ENCODE measurements at places on chromosomes 11 and 22.

DNA sequence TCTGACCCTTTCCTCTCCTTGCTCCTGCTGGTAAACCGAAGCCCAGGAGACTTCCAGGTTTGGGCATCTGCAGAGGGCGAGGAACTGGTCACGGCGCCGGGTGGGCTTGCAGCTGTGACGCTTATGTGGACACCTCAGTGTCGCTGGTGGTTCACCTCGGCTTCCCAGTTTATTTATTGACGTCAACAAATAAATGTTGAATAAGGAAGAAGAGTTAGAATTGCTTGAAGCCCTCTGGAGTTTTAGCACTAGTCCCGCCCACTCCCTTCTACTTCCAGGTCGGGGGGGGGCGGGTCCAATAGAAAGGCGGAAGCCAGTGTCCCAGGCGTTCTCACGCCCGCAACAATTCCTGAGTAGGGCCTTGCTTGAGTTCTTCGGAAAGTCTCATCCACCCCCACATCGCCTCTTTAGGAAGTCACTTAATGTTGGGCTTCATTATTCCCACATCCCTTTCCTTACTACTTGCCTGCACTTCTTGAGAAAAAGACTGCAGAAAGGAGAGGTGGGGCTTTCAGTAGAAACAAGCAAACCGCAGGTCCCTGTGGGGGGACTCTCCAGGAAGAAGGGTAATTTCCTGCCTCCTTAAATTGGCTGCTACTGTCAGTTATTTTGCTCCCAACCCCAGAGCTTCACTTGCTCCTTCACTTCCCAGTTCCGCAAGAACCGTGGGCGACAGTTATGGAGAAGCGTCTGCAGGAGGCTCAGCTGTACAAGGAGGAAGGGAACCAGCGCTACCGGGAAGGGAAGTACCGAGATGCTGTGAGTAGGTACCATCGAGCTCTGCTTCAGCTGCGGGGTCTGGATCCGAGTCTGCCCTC is at the start of gene TTC9C:
TSS of gene TTC9C (plus strand) at position 316 of the 818 bp plus-strand sequence. CDS start at position 679, 363 bp downstream.
- peak; percentile 86 for DNase-seq

- no peak for DNase-seq
Measured at GRCh38 chr11:68387840-68388239, 72.7 kb upstream of the PPP6R3 start.

DNA sequence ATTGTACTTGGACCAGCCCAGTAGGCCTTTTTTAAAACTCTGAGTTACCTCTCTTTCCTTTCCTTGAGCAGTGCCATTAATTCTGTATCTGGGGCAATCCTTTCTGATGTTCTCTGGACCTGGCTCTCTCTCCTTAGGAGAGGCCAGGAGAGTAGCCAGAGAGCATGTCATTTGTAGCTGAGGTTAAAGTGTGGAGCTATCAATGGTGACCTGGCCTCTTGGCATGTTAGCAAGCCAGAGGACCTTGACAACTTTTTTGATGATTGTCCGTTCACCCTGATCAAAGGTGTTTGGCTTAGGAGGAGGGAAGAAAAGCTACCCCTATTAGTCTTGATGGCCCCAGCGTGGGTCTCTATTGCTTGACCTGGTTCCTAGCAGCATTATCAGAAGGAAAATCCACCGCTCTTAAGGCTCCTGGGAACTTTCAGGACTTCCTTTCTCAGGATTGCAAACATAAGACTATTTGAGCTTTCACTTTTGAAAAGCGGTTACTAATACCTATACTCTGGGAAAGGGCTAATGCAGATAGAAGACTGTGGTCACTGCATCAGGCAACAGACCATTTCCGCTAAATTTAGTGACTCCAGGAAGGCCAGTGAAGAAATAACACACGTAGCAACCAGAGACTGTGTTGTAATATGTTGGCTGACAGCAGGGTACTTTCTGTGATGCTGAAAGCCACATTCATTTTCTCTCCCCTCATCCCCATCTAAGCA is 18.2 kb downstream of the LIMK2 start:
- DNase-seq = no peak

DNA sequence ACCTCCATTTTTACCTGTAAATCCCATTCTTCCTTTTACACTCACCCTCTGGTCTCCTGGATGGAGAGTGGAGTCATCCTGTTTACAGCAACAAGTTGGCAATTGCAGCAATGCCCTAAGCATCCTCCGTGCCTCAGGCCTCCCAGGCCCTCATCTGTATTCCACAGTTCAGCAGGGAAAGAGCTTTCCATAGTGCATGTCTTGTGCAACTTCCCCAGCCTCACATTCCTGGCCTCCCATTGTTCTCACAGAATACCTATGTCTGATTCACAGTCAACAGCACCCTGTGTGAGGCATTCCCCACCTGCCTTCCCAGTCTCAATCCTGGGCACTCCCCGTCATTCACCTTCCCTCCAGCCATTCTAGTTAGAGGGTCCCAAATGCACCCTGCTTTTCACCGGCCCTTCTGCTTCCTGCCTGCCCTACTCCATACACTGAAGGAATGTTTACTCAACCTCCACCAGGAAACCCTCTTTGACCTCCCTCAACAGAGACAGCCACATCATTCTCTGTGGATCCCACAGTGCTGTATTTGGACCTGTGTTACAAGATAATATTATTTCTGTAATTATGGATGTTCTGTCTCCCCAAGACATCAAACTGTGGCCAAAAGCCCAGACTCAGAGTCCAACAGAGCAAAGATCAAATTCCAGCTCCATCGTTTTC is 405.7 kb downstream of the BUD13 start:
- no peak for DNase-seq

DNA sequence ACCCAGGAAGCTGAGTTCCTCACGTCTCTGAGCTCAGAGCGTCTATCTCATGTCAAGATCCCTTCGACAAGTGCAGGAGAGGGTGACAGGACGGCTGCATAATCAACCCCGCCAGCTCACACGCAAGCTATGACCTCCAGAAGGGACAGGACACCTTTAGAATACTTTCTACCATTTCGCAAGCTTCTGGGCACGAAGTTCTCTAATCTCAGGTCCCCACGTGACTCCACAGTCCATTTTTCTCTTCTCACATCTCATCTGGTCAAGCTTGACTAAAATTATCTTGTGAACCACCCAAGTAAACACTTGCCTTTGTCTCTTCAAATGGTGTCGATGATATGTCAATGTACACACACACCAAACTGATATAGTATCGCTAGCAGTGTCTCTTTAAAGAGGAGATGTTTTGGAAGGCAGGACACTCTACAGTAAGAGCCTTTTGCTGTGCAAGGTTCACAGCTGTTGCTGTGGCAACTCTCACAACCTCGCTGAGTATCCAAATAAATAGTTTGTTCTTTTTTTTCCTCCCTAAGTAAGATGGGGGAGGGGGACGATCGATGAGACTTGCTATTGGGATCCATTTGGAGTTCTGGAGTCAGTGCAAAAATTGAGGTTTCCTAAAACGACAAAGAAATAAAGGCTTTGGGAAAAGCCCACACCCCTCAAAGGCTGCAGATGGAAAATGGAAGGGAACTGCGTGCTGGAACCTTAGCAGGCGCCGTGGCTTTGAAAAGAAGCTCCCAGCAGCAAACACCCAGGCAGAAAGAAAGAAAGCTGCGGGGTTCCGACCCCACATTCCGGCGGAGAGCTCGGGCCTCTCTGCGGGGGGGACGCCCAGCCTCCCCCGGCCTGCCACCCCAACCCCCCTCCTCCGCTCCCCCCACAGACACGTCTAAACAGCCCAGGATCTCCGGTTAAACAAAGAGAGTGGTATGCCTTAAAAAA is 215.4 kb upstream of the UBASH3B start:
- no peak for DNase-seq

- DNase-seq = no peak
Measured at GRCh38 chr22:38981005-38981991, 849 bp upstream of the APOBEC3B start.

DNA sequence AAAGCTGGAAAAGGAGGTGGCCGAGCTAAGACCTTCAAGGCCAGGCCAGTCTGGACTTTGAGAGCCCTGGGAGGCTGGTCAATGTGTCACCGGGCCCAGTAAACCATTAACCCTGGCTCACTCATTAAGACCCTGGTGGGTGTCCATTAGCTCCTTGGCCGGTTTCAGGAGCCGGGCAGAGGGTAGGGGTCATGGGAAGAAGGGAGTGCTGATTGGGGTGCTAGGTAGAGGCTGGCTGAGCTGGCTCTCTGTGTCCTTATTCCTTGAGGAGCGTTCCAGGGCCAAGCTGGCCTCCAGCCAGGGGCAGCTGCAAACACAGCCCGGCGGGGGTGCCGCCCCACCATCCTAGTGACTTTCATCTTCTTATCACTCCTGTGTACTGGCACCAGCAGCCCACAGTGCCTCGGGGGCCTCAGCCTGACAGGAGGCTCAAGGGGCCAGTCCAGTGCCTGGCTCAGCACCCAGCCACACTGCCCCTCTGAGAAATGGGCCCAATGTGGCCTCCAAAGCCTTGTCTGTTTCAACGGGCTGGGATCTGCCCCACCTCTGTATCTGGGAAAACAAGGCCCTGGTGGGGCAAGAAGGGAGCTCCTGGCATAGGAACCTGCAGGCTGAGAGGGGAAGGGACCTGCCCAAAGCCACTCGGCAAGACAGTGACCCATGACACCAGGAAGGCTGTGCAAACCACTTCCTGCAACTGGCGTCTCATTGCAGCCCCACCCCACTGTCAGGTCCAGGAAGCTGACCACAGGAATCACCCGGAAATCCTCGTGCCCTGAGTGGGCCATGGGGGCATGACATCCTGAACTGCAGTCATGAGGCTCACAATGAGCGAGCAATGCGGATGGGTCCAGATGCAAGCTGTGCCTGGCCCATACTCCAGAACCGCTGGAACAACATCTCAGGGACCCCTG is 15.1 kb upstream of the RGL4 start:
- DNase-seq = no peak

- no peak for DNase-seq
Measured at GRCh38 chr11:73204711-73205121, 13.4 kb upstream of the P2RY2 start.

- no peak for DNase-seq
Measured at GRCh38 chr22:48952256-48953102, 875.2 kb downstream of the BRD1 start.

- DNase-seq = no peak
Measured at GRCh38 chr11:61080986-61081590, 21.2 kb upstream of the CD5 start.

GRCh38 chr11:95516175-95516574 is 273.4 kb downstream of the FAM76B start:
- no peak for DNase-seq

DNA sequence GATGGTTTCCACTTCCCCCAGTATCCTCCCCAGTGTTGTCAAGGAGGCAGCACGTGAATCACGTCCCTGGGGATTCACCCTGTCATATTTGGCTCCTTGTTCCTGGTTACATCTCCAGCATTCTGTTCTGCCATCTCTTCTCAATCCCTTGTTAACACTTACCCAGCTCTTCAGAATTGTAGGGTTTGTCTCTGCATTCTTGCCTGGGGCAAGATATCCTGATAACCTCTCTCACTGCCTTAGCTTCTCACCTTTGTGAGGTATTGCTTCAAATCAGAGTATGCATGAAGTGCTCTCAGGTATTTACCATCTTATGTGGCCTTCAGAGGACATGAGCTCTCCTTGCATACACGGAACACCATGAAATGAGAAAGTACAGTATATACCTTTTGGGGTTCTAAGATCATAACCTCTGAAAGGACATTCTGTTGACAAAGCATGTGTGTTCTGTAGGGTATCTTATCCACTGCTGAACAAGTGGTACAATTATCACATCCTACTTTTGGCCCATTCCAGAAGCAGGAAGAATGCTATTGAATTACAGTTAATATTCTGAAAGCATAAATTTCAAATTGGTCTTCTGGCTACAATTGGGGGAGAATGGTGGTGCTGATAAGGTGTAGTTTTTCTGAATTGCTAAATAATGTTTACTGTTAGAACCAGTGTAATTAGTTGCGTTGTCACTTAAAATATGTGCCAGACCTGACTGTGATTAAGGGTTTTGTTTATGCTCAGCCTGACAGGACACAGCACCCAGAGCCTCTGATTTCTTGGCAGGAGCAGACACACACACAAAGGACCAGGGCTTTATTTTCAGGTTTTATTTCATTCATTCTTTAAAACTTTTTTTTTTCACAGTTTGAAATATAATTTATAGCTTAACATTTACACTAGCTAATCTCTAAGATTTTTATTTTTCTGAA is 32.7 kb downstream of the VSTM5 start:
- no peak for DNase-seq

GRCh38 chr11:74102321-74102720 is 68.5 kb downstream of the C2CD3 start:
- DNase-seq = no peak

DNA sequence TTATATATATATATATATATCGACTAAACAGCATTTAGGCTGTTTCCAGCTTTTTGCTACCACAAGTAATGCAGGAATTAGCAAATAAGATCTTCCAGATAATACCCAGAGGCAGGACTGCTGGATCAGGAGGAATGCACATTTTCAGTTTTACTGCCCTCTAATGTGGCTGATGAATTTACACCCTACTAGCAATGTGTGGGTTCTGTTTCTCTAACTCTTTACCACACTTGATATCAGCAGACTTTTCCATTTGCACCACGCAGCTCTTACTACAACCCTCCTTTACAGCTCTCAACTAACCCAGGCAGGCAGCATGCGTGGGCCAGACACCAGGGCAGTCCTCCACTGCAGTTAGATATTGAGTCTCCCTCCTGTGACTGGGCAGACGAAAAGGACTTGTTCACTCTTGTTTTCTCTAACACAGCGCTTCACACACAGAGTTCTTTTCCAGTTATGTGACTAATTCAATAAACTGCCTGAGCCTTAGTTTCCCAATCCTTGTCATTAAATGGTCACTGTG is 67.7 kb downstream of the IGLL5 start:
- DNase-seq = no peak

DNA sequence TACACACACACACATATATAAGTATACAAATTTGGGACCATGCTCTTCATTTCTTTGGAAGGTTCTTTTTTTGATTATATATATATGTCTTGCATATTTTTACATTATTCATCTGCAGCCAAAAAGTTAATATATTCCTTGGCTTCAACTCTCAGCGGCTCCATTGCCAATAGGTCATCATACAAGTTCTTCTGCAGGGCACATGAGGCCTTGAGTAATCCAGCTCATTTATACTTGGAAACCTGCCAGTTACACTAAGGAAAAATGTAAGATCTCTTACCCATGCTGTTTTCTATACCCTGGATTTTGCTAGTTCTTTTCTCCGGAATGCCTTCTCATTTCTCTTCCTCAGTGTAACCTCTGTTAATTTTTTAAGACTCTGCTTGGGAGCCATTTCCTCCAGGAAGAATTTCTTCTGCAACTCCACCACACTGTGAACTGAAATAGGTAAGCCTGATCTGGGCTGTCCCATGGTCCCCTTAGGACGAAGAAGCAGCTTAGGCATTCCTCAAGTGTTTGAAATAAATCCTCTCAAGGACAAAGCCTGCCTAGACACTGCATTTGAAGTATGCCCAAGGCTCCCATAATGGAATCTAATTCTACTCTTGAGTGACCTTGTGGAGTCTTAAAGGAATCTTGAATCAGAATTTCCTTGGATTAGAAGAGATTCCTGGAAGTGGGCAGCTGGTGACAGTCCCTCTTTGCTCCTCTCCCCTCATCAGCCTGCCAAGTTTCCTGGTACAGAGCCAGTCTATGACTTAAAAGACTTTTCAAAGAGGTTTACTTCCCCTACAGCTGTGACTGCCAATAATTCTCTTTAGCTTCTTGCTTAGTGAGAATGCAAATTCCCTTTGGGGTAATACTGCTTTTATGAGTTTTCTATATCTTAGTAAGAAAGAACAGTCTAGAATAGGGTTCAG is 182.8 kb downstream of the C11orf87 start:
- DNase-seq = no peak
